ENCODE measurements at places on chromosomes 5 and 9. TPM values are rescaled to one million over a fixed set of nuclear protein-coding genes. Genes with fewer than 3 reads are reported as not detected.

DNA sequence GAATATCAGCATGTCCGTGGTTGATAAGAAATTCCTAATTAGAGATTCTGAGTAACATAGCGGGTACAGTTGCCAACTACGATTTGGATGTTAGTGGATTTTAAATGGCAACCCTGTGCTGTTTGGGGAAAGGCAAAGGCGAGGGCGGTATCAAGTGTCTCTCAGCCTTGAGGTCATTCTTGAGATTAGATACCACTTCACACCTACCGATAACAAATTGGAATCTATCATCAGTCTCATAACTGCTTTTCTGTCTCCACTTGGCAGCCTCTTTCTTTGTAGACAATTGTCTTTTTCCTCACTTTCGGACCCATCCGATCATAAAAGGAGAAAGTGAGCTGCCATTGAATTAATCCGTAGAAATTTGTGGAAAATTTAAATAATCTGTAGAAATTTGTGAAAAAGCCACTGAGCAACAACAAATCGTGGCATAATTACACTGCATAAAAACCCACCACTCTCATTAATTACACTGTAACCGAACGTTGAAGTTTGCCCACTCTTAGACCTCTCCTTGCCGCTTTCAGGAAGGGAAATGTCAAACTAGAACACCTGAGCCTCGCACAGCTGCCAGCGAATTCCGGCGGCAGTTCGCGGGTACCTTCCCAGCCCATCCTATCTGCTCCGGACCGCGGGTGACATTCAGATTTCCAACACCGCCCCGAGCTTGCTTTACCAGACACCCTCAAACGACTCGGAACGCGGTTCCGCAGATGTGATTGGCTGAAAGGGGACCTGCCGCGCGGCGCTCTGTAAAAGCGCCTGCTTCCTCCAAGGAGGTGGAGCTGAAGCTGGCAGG, 849 bp upstream of the RGMB start:
- DNase-seq, result peak; percentile 85

GRCh38 chr9:34428325-34428958, 29.9 kb downstream of the FAM219A start:
- no peak for DNase-seq

Gene PTRH1
- total RNA-seq, result 26.7 TPM

DNA sequence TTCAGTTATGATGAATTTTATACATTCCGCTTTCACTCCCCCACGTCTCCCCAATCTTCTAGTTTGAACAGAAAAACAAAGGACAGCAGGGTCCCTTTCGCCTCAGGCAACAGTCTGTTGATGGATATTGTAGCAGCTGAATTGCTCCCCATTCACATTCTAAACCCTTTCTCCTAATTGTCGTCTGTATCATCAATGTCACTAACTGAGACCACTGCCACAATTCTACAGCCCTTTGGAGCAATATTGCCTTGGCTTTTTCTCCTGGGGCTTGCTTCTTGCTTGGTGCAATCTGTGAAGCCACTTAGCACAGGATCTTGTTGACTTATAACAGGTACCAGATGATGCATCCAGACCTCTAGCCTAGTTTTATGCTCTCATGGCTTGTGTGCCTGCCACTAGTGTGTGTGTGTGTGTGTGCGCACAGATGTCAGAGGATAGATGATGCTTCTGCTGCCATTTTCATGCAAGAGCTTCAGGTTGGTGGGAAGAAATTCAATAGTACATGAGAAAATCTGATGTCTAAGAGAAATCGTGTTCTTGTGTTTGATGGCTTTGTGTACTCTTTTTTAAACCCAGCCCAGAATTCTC, 195.2 kb upstream of the ISL1 start:
- no peak for DNase-seq

DNA sequence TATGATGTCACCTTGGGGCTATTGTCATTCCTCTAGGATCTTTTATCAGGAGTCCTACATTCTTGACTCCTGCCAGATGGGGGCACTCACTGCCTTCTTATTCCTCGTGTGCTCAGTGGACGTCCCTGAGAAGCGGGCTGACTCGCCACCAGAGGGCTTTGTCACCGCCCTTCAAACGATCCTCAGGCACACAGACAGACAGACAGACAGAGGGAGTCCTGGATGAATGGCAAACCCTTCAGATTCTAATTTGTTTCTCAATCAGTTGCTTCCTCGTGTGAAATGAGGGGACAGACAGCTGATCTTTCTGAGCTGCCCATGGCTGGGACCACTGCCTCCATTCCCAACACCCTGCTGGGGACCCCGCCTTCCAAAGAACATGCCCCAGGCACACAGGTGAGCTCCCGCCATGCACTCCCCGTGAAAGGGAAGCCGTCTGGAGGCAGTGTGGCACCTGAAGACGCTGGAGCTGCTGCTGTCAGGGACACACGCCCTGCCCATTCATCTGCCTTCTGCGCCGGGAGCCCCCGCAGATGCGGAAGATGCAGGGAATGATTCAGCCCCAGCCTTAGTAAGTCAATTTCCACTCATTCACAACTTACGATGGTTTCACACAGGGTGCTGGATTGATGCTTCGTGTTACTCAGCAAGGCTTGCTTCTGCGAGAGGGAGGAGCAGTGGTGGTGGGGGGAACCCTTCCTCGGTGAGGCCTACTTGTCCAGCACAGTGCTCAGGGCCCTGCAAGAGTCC, 24.9 kb upstream of the SH3PXD2B start:
- DNase-seq, result peak; percentile 86

- DNase-seq, result no peak
These were observed 217.2 kb upstream of the TBCA start for GRCh38 chr5:77993141-77993854.

DNA sequence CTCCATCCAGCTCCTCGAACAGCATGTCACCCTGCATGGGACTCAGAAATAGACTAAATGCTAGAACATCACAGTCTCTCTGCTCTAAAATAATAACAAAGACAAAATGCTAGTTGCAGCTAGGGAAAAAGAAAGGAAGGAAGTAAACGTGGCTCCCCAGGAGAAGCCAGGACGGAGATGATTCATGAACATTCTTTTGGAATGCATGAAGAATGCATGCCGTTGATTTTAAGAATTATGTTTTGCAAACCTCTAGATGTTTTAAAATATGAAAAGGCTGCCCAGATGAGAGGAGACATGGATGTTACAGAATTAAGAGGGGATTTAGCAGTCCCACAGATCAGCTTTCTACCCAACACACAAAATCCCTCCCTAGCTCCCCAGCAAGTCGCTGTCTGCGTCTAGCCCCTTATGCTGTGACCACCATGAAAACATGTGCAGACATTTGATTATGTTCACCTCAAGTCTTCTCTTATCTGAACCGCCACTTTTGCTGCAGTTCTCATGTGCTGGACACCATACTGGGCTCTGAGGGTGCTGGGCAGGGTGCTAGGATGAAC, 139.4 kb upstream of the LMX1B start:
- no peak for DNase-seq

Gene GRIA1
- total RNA-seq, result not detected

DNA sequence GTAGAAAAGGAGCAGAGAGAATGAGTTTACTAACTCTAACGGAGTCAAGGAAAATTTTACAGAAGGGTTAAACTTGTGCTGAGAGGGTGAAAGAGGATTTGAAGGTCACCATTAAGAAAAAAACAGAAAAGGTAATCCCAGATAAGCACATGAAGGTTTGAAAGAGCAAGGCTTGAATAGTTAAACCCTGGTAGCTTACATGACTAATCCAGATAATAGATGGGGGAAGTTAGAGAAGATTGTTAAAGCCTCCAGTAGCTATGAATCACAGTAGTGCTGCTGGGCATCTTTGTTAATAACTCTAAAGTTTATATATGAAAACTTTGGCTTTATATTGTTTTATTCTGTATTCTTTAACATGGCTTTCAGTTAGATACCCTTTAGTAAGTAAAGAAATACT, 354.5 kb upstream of the FTMT start:
- DNase-seq, result no peak

DNA sequence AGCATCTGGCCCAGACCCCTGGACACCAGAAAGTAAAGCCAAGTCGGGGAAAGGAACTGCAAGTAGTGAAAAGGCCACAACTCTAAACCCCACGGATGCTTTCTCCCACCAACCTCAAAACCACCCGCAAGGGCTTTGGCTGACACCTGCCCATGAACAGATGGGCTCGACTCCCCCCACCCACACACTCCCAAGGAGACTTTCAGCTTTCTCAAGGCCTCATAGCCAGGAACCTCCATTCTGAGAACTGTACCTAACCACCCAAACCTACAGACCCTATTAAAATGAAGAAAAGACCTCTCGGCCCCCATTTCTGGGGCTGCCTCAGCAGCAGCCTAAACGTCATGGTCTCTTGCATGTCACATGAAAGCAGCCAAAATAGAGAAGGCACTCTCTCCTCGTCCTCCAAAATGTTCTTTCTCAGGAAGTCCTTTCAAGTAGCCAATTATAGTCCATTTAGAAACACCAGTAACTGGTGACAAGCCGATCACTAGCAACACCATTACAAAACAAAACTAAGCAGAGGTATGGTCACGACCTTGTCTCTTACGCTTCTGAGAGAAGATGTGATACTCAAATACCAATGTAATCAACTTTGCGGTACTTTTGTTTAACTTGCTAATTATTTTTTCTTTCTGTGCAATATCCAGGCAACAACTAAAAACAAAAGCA, 2.9 kb downstream of the B4GALT1 start:
- DNase-seq, result no peak

DNA sequence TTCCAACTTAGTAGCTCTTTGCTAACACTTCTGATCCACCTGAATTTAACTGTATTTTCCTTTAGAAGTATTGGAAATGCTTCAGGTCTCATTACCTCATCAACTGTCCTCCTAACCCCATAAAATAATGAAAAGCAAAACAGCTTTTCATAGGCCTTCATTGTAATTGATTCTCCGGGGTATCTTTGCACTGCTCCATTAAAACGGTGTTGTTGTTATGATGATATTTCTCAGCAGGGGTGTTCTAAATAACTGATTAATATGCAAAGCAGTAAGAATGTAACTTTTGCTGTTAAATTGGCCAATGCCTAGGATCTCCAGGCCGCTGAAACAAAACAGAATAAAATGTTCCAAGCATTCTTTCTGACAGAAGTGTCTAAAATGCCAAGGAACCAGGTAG, 1983.2 kb downstream of the EFNA5 start:
- DNase-seq, result no peak

DNA sequence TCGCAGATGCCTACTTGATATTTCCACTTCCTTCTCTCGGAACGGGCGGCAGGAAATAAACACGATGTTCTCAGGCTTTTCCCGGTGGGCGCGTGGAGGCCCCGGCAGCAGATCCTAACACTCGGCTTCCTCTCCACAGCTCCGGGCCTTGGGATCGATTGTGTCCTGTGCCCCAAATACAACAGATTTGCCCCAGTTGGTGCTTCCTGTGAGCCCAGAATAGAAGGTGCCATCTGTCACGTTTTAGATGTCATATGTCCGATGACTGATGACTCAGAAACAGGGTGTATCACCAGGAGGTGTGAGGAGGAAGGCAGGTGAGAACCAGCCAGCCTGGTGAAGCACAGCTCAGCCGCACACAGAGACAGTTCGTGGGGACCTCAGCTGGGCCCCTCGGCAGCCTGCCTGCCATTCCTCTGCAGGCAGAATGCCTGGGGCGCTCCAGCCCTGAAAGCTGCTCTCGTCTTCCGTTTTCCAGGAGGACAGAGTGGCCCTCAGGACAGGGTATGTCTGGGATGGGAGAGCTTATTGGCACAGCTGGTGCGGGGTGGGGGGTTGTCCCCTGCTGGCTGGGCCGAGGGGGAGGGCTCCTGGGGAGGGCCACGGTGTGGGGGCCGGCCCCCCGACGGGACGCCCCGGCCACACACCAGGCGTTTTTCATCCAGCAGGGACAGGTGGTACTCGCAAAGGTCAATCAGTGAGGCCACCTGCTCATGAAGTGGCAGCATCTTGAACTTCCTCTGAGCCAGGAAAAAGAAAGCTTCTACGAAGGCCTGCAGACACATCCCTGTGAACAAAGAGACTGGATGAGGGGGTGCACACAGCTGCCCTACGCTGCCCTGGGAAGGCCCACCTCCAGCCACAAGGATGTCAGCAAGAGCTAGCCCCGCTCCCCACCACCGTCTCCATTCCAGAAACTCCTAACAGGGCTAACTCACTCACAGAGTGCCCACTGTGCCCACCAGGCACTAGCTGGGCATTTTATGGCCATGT, 171.0 kb downstream of the DAB2IP start:
- DNase-seq, result no peak

DNA sequence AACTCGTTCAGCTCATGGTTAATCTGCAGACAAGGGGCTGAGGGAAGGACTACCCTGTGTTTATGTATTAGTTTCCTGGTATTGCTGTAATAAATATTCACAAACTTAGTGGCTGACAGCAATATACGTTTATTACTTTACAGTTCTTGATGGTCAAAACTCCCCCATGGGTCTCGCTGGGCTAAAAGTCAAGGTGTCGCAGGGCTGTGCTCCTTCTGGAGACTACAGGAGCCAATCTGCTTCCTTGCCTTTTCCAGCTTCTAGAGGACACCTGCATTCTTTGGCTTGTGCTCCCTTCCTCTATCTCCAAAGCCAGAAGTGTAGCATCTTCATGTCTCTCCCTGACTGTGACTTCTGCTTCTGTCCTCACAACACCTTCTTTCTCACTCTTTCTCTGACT, 653.8 kb upstream of the RIOK2 start:
- DNase-seq, result no peak

DNA sequence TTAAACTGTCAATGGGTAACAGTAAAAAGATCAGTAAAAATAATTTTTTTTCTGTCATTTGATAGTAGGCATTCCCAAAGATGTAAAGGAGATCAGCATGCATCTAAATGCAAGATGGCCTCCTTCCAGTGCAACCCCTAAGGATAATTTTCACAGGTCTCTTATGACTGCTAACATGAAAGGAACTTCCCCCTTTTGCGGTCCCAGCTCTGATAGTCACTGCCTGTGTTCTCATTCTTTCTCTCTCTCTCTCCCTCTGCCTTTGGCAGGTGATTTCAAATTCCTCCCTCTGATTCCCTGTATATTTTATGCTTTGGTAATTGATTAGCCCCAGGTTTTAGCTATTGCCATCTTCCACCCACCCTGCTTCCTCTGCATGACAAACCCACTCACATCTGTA, 8.9 kb downstream of the SPINK14 start:
- DNase-seq, result no peak

- no peak for DNase-seq
These were observed 966.7 kb downstream of the MAT2B start for GRCh38 chr5:164472165-164472564.

DNA sequence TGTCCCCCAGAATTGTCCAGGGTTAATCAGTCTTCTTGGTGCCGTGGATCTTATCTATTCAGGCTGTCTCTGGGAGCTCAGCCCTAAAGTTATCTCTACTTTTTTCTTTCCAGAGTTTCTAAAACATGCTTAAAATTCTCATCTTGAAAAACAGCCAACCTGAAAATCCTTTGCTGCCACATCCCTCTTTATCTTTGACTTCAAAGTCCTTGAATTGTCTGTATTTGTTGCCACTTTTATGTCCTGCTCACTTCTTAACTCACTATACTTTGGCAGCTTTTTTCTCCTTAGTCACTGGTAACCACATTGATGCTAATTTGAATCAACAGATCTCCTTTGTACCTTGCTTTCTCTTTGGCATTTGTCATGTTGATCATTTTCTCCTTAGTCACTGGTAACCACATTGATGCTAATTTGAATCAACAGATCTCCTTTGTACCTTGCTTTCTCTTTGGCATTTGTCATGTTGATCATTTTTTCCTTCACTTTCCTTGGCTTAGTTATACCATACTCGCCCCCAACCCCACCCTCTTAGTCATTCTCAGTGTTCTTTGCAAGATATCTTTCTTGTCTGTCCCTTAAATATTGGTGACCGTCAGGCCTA, 8.5 kb downstream of the DMXL1 start:
- DNase-seq, result no peak

Gene HAVCR2
- not detected for total RNA-seq

- DNase-seq, result no peak
These were observed 315.0 kb upstream of the PIK3R1 start for GRCh38 chr5:67900514-67900913.

GRCh38 chr5:73266176-73266738, 93.3 kb downstream of the TMEM174 start:
- no peak for DNase-seq
